ENCODE measurements at places on chromosomes 11 and 22. TPM values are rescaled to one million over a fixed set of nuclear protein-coding genes. Genes with fewer than 3 reads are reported as not detected.
A peak's percentile ranks its signal among the peaks of the same experiment; 100 is the strongest.

The LRRC74B gene
- not detected for total RNA-seq

The RAB38 gene
- 1.1 TPM for total RNA-seq

DNA sequence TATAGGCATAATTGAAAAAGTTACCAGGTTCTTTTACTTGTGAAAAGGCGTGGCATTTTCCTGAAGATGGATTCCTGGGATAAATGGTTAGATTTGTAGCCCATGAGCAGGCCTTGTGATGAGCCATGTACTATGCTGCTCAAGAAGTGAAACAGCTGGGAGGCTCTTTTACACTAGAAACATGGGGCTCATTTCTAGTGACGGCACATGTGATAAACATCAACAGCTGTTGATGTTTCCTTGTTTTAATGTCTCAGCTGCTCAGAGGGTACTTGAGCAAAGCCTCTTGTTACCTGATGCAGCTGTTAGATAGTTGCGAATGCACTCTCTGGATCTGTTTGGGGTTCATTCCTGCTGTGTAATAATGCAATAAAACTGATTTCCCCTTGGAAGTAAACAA lies 396.8 kb downstream of the GUCY1A2 start:
- DNase-seq: no peak
- H3K27me3 ChIP-seq: no peaks in the 10 kb centered on the region
- H3K36me3 ChIP-seq: no peaks in the 10 kb centered on the region

DNA sequence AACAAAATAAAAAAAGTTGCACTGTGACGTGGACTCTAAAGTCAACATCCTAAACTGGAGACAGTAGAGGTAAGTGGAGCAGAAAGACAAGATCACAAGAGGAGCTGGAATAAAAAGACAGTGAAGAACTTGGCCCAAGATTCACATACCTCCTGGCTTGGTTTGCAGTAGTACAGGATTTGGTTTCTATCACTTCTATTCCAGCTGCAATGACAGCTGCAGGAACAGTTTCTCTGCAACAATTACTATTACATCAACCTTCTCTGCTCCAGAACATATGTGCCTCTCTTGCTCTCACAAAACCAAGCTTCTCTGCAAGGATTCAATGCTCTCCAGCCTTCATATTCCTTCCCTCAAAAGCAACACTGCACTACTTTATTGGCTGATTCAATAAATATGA lies 7.8 kb upstream of the KDM2A start:
- no peak overlapping the region for H3K4me3 ChIP-seq
- no peaks in the 10 kb centered on the region for H3K27me3 ChIP-seq
- H3K27ac ChIP-seq: peak overlapping the region; percentile 87
- DNase-seq: peak; percentile 62

- H3K36me3 ChIP-seq: no peaks in the 10 kb centered on the region
- peak; percentile 56 for DNase-seq
- H3K27ac ChIP-seq: no peak overlapping the region
- no peak overlapping the region for H3K4me3 ChIP-seq
- H3K4me1 ChIP-seq: no peaks in the 10 kb centered on the region
Measured at GRCh38 chr11:45674481-45675190, 9.2 kb upstream of the CHST1 start.

GRCh38 chr22:24986816-24987215 lies 34.3 kb downstream of the KIAA1671 start:
- DNase-seq: no peak
- H3K4me3 ChIP-seq: no peak overlapping the region
- no peaks in the 10 kb centered on the region for H3K27me3 ChIP-seq
- no peaks in the 10 kb centered on the region for H3K36me3 ChIP-seq
- no peak overlapping the region for H3K27ac ChIP-seq

The LRRN4CL gene
- total RNA-seq: 33.6 TPM

- peak; percentile 55 for DNase-seq
- no peak overlapping the region for H3K27ac ChIP-seq
- no peaks in the 10 kb centered on the region for H3K36me3 ChIP-seq
Measured at GRCh38 chr11:77095551-77096490, 6.8 kb upstream of the OMP start.

GRCh38 chr11:10155793-10156490 lies 138.1 kb downstream of the SBF2 start:
- H3K4me1 ChIP-seq: no peaks in the 10 kb centered on the region
- H3K4me3 ChIP-seq: no peak overlapping the region
- no peak overlapping the region for H3K27ac ChIP-seq
- no peaks in the 10 kb centered on the region for H3K27me3 ChIP-seq
- no peaks in the 10 kb centered on the region for H3K36me3 ChIP-seq

GRCh38 chr11:129141748-129142523 lies 50.2 kb downstream of the ARHGAP32 start:
- H3K36me3 ChIP-seq: no peaks in the 10 kb centered on the region
- no peaks in the 10 kb centered on the region for H3K27me3 ChIP-seq
- no peaks in the 10 kb centered on the region for H3K4me1 ChIP-seq
- no peak overlapping the region for H3K4me3 ChIP-seq
- DNase-seq: no peak

GRCh38 chr11:43941257-43941994 lies 1.0 kb upstream of the C11orf96 start:
- peak; percentile 65 for DNase-seq
- H3K36me3 ChIP-seq: no peaks in the 10 kb centered on the region
- peaks cover 34% of the 10 kb centered on the region for H3K4me1 ChIP-seq
- H3K4me3 ChIP-seq: no peak overlapping the region
- peaks cover 27% of the 10 kb centered on the region for H3K27me3 ChIP-seq

GRCh38 chr11:68649851-68650555 lies 34.3 kb upstream of the GAL start:
- no peak for DNase-seq
- H3K27me3 ChIP-seq: peaks cover 9% of the 10 kb centered on the region
- no peak overlapping the region for H3K4me3 ChIP-seq
- no peaks in the 10 kb centered on the region for H3K36me3 ChIP-seq

The OR6A2 gene
- total RNA-seq: not detected

The PGA5 gene
- 2.1 TPM for total RNA-seq

GRCh38 chr22:25729016-25729995 lies 12.7 kb upstream of the MYO18B start:
- no peak for DNase-seq
- no peaks in the 10 kb centered on the region for H3K4me1 ChIP-seq
- no peaks in the 10 kb centered on the region for H3K27me3 ChIP-seq
- no peak overlapping the region for H3K4me3 ChIP-seq
- no peaks in the 10 kb centered on the region for H3K36me3 ChIP-seq

The CCDC34 gene
- 4.3 TPM for total RNA-seq

Data from sigmoid colon (tissue), 7 donors.